ENCODE measurements at places on chromosomes 3 and 15.

DNA sequence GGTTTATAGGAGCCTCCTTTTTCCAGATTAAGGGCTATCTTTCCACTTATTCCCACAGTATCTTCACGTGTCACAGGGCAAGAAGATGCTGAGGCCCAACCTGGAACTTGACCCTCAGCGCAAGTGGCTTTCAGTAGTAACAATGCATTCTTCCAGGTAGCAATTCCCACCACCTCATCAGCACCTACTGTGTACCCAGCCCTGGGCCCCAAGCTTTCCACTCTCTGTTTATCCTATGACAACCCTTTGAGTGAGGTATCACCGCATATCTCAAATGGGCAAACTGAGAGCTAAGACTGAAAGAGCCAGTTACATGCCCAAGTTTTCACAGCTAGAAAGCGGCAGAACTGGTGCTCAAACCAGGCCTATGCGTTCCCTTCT, 88.2 kb downstream of the CPN2 start:
- no peak for DNase-seq

DNA sequence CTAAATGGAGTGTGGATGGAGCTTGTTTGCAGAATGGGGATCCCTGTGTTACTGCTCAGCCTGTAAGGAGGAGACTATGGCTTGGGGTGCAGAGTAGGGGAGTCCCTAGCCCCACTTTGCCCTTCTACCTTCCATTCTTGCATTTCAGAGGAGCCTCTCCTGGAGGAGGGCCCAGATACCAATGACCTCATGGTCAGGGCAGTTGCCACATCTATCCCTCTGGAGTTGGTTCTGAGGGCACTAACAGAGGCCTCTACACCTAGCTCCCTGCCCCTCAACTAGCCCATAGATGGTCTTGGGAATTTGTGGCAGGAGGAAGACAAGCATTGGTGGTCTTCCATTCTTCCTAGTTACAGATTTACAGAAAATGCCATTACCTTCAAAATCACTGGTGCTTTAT, 6.1 kb downstream of the SKOR1 start:
- DNase-seq, result peak; percentile 26

DNA sequence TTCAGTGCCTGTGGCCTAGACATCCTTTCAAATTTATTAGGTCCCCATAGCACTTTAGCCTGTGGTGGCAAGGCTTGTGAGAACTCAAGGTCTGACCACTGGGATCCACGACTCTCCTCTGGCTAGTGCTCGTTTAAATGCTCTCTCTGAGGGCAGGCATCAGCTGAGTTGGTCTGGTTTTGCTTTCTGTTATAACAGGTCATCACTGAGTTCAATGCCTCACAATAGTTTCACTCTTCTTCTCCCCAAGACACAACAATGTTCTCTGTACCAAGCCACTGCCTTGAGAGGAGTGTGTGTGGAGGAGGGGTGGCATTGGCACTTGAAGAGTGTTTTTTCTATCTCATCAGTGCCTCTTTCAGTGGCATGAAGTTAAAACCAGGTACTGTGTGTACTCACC, 7.6 kb downstream of the OR5K4 start:
- no peak for DNase-seq

DNA sequence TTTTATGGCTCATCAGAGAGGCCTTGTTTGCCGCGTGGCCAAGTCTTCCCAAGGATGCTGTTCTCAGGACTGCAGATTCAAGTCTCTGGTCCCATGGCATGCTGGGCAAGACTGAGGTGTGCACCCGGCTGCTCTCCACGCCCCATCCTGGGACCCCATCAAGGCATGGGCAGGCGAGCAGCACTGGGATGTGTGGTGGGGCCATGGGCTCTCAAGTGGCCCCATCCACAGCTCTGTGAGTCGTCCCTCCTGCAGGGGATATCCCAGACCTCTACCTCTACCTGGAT, 13.1 kb upstream of the GP9 start:
- no peak for DNase-seq
